EL (cell line): ENCODE measurements at places on chromosomes 6 and 20.
A peak's percentile ranks its signal among the peaks of the same experiment; 100 is the strongest.

GRCh38 chr6:6781873-6782227, 193.3 kb downstream of the LY86 start:
- no peak for DNase-seq

DNA sequence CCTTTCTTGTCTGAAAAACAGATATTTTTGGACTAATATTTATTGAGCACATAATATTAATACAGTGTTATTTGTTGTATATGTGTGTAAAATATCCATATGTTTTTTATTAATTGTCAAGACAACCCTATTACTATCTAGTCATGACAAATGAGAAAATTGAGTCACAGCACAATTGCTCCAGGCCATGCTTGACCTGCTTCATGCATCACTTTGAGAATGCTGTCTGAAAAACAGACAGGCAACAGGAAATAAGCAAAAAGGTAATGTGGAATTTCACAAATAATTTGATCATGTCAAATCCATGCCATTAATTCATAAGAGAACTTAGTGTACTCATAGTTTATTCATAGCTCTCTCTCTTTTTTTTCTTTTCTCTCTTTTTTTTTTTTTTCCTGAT, 246.5 kb downstream of the RIMS1 start:
- DNase-seq = peak; percentile 6

- no peak for DNase-seq
Observed at GRCh38 chr6:41426438-41426851, 91.0 kb downstream of the NCR2 start.

DNA sequence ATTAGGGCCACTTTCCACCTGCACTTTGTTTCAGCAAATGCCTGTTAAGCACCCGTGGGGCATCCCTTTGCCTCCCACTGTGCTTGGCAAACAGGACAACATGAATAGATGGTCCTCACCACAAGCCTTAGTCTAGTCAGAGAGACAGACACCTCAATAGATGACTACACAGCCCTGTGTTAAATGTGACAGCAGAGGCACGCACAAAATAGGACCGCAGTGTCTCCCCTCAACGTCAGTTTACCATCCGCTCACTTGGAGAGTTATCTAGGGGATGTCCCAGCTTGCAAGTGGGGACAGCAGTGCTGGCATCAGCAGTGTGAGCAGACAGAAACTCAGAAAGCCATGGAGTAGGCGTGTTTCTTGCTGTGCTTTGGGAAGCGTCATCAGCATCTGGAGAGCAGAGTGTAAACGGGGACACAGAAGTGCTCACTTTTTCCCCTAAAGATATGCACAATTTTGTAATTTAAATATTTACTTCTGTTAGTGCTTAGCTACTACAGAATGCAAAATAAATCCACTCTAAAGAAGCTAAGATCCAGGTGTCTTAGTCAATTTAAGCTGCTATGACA, 66.0 kb upstream of the TXNDC5 start:
- DNase-seq = no peak

DNA sequence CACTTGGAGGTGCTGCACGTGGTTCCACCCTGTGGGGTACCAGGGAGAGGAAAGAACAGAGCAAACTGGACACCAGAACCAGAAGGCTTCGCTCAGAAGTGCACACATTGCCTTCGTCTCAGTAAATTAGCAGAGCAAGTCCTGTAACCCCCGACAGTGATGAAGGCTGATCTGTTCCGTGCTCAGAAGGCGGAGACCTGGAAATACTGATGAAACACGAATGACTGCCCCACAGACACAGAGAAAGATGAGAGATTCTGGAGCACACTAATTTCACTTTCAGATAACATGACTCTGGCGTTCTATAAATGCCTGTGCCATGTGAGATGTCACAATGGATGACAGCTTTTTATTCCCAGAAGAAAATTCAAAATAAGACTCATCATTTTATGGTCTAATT, 44.2 kb upstream of the CCR6 start:
- no peak for DNase-seq

- peak; percentile 91 for DNase-seq
Observed at GRCh38 chr6:32153564-32154513, at the start of gene PPT2. Gene PPT2 (plus strand): TSS chr6:32154141. CDS start chr6:32154595, 454 bp downstream.

- DNase-seq = no peak
Observed at GRCh38 chr6:170160031-170160627, 130.7 kb downstream of the DLL1 start.

GRCh38 chr6:128282961-128283360, 237.4 kb downstream of the PTPRK start:
- DNase-seq = no peak

GRCh38 chr6:10862361-10862760, 19.5 kb downstream of the GCM2 start:
- no peak for DNase-seq

GRCh38 chr6:113875470-113875869, 18.3 kb downstream of the MARCKS start:
- DNase-seq = peak; percentile 71

GRCh38 chr6:131999545-132000146, 48.5 kb upstream of the CCN2 start:
- no peak for DNase-seq

GRCh38 chr6:70686548-70687133, 19.0 kb downstream of the SMAP1 start:
- peak; percentile 45 for DNase-seq

- no peak for DNase-seq
Observed at GRCh38 chr20:7505152-7505834, 435.0 kb downstream of the HAO1 start.

DNA sequence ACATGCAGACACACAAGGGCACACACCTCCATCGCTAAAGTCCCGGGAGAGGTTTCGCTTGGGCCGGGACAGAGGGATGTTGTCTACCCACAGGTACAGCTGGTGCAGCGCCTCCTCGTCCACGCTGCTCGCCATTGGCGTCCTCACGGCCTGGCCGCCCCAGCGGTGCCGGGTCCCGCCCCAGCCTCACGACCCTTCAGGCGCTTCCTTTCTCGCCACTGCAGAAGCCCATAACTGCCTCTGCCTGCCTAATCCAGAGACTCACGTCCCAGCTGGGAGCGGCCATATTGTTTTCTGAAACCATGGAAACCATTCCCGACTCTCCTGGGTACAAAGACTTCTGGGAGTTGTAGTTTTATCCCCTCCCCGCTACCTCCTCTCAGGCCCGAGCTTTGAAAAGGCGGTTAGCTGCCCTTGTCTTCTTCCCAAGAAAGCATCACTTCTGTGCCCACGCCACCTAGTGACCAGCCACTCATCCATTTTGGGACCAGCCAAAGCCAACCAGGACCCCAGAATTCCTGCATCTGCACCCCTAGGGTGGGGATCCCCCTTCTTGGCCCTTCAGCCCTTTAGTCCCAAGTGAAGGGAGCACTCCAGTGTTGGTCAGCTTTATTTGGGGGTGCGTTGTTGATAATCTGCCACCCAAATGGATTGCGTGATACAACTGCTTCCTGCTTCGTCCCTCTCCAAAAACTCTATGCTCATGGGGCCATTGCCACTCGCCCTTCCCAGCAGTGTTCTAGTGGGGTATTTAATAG, at the start of gene SPEF1:
TSS of gene SPEF1 (minus strand) at position 296 of the 758 bp plus-strand sequence. CDS start at position 135, 161 bp downstream.
- peak; percentile 97 for DNase-seq

GRCh38 chr20:61118429-61119224, 133.4 kb upstream of the CDH4 start:
- peak; percentile 72 for DNase-seq

DNA sequence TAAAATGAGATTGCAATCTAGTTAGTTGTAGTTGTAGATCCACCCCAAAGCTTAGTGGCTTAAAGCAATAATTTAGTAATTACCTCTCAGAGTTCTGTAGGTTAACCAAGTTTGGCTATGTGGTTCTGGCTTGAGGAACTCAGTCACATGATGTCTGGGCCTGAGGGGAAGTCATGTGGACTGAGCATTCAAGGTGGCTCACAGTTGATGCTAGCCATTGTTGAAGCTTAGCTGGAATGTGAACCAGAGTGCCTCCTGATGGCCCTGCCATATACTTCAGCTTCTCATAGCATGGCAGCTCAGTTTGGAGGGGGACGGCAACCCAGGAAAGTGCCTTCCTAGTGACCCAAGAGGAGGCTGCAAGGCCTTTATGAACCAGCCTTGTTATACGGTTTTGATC, 263.2 kb upstream of the RNF217 start:
- DNase-seq = no peak

DNA sequence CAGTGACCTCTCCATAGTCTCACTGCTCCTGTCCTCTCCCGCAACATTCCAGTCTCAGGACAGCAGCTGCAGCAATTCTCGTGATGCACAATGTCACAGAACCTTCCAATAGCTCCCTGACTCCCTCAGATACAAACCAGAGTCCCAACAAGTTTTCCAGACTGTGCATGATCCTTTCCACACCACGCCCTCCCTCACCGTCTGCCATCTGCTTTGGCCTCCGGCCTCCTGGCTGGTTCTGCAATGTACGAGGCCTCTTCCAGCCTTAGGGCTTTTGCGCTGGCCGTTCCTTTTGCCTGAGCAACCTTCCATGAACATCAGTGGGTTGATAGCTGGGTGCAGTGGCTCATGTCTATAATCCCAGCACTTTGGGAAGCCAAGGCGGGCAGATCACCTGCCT, 9.6 kb downstream of the FNDC1 start:
- no peak for DNase-seq

GRCh38 chr20:41222296-41222695, 85.0 kb downstream of the PLCG1 start:
- DNase-seq = no peak

- DNase-seq = no peak
Observed at GRCh38 chr20:62586799-62587198, 55.5 kb upstream of the SLCO4A1 start.

- DNase-seq = no peak
Observed at GRCh38 chr6:15380351-15380750, 134.5 kb downstream of the JARID2 start.

DNA sequence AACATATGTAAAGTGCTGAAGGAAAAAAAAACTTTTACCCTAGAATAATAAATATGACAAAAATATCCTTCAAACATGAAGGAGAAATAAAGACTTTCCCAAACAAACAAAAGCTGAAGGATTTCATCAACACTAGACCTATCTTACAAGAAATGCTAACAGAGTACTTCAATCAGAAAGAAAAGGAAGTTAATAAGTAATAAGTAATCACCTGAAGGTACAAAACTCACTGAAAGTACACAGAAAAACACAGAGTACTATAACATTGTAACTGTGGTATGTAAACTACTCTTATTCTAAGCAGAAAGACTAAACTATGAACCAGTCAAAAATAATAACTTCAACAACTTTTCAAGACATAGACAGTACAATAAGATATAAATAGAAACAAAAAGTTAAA, 61.4 kb upstream of the MTRF1L start:
- DNase-seq = no peak

DNA sequence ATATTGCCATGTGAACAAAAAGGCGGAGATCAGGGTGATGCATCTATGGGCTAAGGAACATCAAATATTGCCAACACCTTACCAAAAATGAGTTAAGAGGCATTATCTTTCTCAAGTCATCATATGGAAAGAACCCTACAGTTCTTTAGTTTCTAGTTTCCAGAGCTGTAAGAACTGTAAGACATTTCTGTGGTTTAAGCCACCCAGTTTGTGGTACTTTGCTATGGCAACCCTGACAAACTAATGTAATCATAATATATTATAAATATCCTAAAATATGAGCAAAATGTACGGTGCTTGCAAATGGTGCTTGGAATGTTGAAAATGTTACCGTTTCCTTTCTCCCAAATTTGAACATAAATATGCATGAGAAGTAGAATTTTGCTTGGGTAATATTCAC, 349.6 kb downstream of the PHF3 start:
- no peak for DNase-seq

GRCh38 chr6:130697995-130698535, 129.1 kb upstream of the SMLR1 start:
- DNase-seq = peak; percentile 72

- no peak for DNase-seq
Observed at GRCh38 chr6:101662111-101662897, 268.8 kb downstream of the GRIK2 start.

DNA sequence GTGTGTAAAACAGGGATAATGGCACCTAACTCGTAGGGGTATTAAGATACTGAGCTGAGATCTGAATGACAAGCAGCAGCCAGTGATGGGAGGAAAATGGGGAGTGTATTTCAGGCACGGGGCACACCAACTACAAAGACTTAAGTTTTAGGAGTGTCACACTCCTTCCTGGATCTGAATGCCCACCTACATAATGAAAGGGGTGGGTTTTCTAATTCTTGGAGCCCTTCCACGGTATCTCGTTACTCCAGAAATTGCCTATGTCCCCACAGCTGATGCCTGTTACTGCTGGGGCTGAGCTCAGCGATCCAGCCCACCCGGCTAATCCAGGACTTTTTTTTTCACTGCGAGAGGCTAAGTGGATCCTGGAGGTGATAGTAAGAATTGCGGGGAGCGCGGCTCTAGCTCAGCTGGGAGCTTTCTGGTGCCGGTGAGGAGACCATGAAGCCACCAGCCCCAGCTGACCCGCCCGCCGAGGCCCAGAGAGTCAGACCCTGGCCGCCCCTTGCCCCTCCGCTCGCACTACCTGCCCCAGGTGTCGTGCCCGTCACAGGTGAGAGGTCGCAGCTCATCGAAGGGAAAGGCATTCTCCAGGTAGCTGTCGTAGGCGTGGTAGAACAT, 727 bp downstream of the EDEM2 start:
- peak; percentile 49 for DNase-seq

DNA sequence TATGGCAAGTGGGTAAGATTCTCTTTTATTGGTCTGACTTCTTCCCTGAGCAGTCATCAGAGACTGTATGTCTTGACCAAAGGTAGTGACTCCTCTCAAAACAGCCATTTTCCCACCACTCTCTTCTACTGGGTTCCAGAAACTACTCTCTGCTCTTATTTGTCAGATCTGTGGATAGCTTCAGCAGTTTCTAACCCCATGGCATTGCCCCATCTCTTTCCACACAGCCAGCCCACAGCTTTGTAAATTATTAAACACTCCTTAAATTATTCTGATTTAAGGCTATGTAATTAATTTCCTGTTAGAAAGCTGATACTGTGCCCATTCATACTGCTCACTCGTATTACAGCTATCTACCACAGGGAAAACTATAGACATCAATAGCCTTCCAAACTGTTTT, 138.4 kb upstream of the CNR1 start:
- DNase-seq = no peak

DNA sequence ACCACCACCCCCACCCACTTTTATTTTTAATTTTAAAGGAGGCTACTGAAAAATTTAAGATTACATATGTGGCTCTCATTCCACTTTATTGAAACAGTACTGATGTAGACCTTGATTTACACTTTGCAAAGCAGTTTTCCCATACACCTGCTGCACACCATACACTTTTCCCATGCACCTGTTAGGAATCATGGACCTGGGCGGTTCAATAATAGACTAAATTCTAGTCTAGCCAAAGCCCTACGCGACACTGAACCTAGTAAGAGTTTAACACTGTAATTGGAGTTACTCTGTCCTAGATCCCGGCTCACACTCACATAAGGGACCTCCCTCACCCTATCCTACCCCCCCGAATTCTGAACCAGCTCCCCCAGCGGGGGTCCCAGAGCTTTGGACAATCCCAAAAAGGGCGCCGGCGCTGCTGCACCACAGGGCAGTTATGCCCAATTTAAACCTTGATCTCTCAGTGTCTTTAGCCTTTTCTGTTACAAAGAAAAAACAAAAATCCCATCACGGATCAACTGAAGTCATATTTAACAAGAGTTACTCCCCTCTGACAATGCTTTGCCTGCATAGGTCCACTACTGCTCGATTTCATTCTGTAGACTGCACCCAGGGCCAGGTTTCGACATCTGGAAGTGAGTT, 2.4 kb upstream of the GCLC start:
- DNase-seq = no peak
